ENCODE measurements at places on chromosomes 7 and 10.
A peak's percentile ranks its signal among the peaks of the same experiment; 100 is the strongest.

DNA sequence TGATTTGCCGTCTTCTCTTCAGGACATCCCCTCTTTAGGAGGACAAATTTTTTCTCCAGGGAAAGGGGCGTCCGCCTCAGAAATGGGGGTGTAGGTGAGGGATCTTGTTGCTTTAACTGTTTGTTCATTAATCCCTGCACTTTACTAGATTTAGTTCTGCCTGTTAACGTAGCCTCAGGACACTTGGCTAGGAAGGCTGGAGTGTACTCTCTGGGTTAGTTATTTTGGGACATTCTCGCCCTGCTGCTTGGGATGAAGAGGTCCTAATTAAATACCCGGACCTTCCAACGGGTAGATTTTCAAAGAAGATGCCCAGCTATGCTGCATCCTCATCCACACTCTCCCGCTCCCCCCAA, 552 bp upstream of the ZNF365 start:
- no peak for DNase-seq

GRCh38 chr10:49277973-49278372, 21.0 kb upstream of the C10orf71 start:
- no peak for DNase-seq

DNA sequence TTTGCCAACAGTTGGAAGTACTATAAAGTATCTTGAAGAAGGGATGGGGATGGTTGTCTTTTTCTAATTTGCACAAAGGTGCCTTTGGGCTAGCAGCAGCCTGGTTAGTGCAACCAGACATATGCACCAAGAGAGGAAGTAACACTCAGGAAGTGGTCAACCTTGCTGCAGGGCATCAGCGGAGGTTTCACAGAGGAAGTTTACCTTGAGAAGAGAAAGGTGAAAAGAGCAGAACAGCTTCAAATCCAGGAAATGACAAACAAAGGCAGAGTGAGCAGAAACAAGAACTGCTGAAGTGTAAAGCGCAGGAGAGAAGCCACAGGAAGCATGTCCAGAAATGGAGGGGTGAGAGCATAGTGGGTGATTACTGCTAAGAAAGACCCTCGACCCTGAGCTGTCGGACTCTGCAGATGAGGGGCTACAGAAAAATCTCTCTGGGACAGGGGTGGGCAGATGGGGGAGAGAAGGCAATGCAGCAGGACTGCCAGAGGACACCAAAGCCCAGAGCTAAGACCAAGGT, 66.9 kb downstream of the STK17A start:
- no peak for DNase-seq

GRCh38 chr10:98041352-98042043, 11.1 kb upstream of the CRTAC1 start:
- peak; percentile 26 for DNase-seq

GRCh38 chr10:133164816-133165555, 5.0 kb downstream of the KNDC1 start:
- DNase-seq = no peak

DNA sequence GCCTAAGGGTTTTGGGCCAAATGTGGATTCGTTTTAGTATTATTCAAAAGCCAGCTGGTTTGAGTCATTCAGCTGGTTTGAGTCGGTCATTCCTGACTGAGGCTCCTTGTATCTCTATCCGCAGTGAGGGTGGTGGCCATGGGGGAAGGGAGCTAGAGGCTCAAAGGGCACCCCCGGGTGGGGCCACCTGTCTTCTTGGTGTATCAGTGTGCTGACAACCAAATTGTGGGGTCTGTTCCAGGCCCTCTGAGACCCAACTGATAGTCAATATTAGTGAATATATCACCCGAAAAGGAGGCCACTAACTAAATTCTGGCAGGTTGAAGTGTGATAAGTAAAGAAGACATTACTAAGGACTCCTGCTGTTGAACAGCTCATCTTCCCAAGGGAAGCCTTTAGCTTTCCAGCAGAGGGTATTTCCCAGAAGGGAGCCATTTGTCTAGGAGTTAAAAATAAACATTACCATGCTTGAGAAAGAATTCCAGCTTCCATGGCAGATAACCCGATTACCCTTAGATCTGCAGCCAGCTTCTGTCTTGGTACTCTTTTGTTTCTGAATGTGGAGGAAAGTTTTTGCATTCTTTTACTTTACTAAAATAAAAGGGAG, 29.9 kb upstream of the DDX50 start:
- no peak for DNase-seq

DNA sequence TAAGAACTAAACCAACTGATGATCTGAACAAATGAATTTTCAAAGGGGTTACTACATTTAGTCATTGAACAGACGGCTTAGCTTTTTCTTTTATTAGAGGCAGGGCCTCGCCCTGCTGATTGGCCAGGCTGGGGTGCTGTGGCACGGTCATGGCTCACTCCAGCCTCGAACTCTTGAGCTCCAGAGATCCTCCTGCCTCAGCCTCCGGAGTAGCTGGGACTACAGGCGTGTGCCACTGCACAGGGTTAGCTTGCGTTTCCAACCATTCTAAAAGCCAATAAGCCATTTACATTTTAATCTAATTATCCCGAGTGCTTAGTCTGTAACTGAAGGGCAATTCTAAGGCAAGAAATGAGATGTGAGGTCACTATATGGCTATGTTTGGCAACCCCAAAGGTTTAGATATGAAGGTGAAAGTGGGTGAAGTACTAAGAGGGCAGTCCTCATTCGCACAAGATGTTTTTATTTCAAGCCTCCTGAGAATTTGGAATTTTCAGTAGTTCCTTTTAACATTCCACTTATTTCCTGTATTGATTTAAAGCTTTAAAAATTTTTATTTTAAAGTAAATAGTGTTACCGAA, 1.6 kb upstream of the CDK13 start:
- DNase-seq = no peak

DNA sequence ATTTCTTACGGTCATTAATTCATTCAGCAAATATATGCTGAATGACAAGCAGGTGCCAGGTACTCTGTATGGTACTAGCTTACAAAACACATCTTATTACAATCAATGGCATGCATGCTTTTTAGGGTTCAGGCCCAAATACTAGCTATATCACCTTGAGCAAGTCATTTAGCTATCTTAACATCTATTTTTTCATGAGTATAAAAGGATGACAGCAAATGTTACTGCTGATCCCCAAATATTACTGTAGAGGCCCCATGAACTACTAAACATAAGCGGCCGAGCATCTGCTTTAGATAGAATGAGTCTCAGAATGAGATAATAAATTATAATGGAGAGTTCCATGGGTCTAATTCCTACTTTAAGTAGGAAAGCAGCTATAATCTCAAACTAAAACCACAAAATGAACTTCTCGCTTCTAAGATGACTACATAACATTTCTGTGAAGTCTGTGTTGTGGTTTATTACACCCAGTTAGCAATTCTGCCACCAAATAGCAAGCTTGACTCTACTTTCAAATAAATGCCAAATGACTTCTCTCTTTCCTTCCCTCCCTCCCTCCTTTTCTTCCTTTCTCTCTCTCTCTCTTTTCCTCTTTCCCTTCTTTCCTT, 113.7 kb upstream of the LRRN3 start:
- DNase-seq = no peak

- DNase-seq = no peak
These were observed 569.0 kb upstream of the SORCS1 start for GRCh38 chr10:107733328-107734130.

- DNase-seq = no peak
These were observed 32.9 kb upstream of the FAM3C start for GRCh38 chr7:121428855-121429489.

DNA sequence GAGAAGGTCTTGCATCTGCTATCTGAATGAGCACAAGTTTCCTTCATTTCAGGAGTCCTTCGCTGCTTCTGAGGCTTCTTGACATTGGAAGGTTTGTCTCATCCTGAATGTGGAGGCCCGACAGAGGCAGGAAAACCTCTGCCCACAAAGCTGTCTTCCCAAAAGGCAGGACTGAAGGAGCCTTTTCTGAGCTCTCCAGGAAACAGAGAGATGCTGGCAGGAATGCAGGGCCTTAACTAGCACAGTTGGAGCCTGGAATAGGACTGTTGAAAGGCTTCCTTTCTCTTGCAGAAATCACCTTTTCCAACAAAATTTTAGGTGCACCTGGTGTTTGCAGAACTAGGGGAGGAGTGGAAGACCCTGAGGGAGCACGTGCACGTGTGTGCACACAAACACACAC, 637.4 kb upstream of the MKI67 start:
- DNase-seq = no peak

GRCh38 chr7:158576050-158576762, 11.4 kb downstream of the PTPRN2 start:
- DNase-seq = no peak

GRCh38 chr10:93813507-93814465, 56.0 kb downstream of the LGI1 start:
- peak; percentile 39 for DNase-seq

DNA sequence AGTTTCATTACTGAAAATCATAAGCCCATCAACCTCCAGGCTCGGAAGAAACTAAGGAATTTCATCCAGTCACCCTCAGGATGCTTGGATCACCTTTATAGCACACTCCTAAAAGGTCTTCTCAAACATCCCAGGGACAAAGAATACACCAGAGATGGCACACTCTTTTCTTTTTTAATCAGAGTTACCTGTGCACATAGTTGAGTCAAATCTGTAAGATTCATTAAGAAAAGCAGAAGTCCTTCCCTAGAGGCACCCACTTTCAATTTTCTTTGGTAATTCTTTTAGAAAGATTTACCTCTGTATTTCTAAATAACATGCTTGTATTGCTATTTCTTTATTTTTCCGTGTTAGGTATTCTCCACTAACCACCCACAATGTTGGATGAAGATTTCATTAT, 50.6 kb upstream of the IL6 start:
- DNase-seq = no peak

GRCh38 chr7:102170393-102170970, 116.2 kb upstream of the SH2B2 start:
- no peak for DNase-seq

DNA sequence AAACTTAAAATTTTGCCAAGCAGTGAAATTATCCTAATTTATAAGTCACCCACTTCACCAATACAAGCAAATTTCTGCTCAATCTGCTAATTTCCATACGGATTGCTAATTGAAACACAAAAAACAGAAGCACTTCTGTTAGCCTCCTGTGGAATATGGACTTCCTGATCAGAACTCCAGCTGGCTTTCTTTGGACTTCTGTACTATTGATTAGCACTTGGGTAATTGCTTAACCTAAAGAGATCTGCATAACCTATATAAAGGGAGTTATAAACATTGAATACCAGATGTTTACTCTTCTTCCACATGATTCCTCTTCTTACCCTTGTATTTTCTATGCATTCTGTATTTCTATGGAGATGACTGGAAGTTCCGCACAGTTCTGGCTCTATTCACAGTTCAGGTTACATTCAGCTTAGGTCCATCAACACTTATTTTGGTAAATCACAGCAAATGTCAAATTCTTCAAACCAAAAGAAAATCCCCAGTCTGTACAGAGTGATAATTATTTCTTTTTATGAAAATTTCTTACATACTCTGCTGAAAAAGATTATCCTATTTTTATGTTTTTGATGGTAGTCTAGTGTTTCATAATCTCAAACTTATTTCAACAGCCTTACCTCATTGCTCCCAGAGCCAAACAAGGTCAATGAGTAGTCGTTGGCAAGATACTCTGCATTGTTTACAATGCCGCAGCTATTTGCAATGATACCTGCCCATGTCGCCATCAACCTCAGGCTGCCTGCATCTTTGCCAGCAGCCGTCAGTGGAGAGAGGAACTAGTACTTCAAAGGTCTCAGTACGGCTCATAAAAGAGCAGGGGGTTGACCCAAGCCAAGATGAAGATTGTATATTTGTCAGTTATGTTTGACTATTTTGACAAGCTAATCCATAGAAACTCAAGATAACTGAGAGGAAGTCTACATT, 225.6 kb downstream of the AHR start:
- no peak for DNase-seq

DNA sequence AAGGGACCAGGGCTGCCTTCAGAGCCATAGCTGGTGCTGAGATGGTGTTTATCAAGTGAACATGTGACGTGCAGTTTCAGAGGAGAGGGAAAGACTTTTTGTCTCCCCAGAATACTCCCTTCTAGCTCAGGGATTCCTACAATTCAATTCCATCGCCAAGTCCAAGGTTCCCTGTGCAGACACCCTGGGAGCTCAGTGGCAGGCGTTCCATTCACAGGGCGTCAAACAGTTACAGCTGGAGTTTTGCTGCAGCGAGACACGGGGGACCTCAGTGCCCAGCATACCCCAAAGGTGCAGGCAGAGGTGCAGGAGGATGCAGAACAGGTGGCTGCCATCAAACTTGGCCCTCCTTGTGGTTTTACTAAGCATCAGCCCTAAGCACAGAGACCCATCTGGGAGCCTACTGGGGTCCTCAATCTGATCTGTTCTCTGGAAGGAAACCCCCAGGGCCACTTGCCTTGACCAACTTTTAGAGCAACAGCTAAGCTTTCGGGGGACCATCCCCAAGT, 846 bp upstream of the CALML5 start:
- no peak for DNase-seq

DNA sequence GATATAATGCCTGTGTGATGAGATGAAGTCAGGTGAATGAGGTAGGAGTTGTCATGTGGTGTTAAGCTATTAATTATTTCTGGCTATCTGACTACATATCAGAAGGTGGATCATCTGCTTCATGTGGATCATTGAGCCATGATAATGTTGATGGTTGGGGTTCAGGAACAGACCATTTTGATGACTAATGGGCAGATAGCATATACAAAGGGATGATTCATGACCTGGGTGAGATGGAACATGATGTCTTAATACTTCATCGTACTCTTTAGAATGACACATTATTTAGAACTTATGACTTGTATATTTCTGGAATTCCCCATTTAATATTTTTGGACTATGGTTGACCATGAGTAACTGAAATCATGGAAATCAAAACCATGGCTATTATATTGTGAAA, 155.1 kb downstream of the OR13A1 start:
- DNase-seq = no peak

DNA sequence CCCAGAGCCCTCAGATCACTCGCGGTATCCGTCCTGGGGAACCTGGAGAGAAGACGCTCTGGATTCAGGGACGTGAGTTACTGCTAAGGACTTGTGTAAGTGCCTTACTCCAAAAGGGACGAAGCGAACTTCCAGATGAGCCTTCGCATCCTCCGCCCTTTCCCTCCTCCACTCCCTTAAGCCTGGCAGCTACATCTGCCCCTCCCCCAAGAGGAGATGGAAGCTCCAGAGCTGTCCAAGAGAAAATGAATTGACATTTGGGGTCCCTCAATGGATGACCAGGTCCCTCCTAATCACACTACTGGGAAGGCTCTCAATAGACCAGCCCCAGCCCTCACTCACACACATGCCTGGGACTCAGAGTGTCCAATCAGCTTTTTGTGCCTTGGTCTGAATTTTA, 31.3 kb upstream of the GDF10 start:
- no peak for DNase-seq

Measured in stimulated activated CD8-positive, alpha-beta memory T cell treated with anti-CD3 and anti-CD28 coated beads, Interleukin-2, amount 100 ng/mL, for 48 hours (primary cell).